ENCODE measurements at places on chromosomes 2 and 18. TPM values are rescaled to one million over a fixed set of nuclear protein-coding genes. Genes with fewer than 3 reads are reported as not detected.

DNA sequence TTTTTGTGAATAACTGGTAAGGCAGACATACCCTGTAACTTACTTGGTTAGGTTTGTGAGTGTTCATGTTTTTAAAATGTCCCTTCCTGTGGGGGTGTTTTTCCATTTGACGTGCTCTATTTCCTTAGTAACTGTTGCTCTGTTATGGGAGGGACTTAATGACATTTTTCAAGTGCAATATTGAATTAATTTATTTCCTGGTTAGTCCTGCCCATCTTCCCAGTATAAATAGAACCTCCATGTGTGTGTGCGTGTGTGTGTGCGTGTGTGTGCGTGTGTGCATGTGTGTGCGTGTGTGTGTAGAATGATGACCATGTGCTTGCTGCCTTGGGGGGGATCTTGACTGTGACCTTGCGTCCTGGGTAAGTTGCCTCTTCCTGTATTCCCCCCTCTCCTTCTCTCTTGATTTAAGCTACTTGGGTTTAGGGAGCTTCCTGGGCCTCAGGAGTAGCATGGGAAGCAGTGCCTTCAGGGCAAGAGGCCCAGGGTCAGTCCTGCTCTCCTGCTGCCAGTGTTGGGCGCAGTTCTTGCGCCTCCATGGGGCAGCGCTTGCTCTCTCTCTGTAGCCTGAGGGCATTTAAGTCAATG, 163.9 kb downstream of the LDLRAD4 start:
- peak; percentile 93 for DNase-seq

GRCh38 chr2:172710584-172711047, 25.0 kb upstream of the RAPGEF4 start:
- DNase-seq = peak; percentile 92

GRCh38 chr2:65357095-65357958, 75.1 kb downstream of the SPRED2 start:
- DNase-seq = no peak

GRCh38 chr2:180873219-180873618, 107.2 kb upstream of the UBE2E3 start:
- no peak for DNase-seq

DNA sequence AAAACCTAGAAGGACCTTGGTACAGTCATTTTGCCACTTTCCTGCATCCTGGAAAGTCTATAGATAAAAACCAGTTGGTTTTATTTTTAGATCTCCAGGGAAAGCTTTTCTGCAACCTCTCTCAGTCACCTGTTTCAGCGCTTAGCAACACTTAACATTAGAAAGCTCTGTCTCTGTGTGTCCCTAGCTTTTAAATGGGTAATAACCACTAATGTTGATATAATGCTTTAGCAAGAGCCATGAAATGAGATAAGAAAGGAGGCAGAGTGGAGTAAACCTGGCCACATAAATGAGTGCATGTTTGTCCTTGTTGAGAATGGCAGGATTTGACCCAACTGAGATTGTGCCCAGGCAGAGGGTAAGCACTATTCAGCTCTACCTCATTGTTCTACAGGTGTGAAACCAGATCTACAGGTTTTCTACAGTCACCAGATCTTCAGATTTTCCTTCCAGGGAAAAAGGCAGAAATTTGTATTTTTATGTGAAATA, 44.8 kb downstream of the MARCHF4 start:
- DNase-seq = no peak

DNA sequence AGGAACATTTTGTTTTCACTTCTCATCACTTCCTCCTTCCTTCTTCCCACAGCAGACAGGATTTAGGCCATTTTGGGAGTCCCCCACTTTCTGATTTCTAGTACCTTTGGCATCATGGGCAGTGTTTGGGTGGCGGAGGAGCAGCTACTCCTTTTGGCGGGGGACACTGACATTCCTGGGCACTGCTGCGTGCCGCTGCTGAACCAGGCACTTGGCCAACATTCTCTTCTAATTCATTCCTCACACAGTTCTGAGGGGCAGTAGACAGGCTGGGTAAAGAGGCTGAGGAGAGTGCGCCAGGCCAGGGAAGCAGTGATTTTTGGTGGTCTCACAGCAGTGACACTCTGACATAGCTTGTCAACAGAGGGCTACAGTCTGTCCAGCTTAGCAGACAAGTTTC, 270.2 kb downstream of the LOXHD1 start:
- no peak for DNase-seq

- DNase-seq = no peak
Measured at GRCh38 chr18:47397671-47398319, 146.3 kb upstream of the SKOR2 start.

SH3RF3 gene
- 14.8 TPM for total RNA-seq

ERICH2 gene
- total RNA-seq = not detected

OSR1 gene
- 15.2 TPM for total RNA-seq

All from osteoblast (primary cell).